ENCODE measurements at places on chromosomes 1 and 21.

DNA sequence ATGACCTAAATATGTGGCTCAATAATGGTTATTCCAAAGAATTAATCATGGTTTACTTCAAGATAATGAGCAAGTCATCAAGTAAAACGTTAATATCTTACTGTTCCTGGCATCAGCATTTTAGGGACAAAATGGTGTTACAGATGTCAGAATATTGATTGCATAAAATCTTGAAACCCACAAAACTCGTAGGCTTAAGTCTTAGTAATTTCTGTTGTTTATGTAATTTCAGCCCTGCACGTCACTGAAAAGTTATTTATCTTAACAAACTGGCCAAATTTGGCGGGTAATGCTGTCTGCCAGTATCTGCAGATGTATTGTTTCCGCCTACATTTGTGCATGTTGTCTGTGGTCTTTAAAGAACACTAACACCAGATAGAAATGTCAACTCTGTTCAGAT lies 25.8 kb downstream of the CDC7 start:
- DNase-seq, result no peak

GRCh38 chr1:168391851-168392681 lies 111.4 kb downstream of the TBX19 start:
- no peak for DNase-seq

DNA sequence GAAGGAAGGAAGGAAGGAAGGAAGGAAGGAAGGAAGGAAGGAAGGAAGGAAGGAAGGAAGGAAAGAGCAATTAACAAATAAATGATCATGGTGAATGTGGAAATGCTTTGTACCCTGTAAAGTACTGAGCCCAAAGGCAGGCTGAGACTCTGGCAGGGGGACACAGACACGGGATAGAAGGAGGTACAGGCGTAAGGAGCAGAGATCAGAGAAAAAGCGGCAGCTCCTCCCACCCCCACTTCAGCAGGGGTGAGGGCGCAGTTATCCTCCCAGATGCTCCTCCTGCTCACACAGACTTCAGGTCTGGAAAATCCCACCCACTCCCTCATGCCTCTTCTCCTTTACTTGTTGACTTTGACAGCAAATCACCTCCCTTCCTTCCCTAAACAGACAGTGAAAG lies 464.5 kb downstream of the MATN1 start:
- no peak for DNase-seq

DNA sequence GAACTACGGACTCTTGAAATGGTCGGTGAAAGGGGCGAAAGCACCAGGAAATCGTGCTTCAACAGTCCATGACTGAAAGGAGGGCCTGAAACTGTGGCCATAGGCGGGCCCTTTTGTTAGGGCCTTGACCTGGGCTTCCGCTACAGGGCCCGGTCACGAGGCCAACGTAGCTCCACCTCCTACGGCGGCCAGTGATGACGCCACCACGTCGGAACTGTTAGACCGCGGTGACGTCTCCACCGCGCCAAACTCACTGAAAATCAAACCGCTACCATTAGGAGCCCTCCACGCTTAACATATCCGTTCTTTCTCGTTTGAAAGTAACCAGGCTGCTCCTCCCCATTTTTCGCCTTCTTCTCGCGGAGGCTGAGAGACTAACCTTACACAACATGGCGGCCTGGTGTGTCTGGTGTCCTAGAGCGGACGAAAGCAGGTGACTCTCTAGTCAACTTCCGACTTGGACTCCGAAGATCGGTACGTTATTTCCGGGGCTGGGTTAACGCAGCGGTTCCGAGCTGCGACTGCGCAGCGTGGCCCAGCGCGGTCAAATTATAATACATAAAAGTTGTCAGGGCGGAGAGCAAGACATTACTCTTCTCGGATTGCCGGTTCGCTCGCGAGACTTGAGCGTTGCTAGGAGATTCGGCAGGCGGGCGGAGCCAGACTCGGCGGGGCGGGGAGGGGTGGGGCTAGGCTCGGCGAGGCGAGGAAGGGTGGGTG lies 371 bp upstream of the CACYBP start:
- peak; percentile 88 for DNase-seq

DNA sequence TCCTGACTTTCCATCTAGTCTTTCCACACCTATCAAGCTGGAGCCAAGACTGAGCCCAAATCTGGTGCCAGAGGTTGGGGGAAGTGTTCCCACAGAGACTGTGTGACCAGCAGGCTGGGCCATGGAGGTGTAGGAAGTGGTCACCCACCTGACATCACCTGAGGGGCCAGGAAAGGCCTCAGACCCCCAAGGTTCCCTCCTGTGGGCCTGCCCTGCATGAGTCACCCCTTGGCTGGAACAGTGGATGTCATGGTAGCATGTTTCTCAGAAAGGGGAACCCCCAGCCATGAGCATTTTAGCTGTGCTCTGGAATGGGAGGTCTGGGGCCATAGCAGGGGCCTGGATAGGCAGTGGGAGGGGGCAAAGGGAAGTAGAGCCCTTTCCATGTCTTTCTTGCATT lies 5.7 kb upstream of the TNFRSF8 start:
- no peak for DNase-seq

GRCh38 chr1:231938711-231939110 lies 312.1 kb downstream of the DISC1 start:
- DNase-seq, result no peak
